ENCODE measurements at places on chromosomes 7 and 10. TPM values are rescaled to one million over a fixed set of nuclear protein-coding genes. Genes with fewer than 3 reads are reported as not detected.

The CUL2 gene
- total RNA-seq = 38.7 TPM

DNA sequence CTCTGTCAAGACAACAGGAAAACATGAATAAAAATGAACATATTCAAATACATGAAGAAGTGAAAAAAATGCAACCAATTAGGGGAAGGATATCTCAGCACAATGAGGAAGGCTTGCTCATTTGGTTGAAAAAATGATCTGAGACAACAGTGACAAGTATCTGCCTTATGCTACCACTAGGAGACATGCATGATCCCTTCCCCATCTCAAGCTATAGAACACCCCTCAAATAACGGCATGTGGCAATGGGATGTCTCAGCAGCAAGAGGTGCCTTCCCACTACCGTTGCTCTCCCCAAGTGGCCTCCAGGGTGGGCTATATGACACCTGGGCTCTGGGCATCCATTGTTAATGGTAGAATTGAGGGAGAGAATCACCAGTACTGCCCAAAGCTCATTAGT, 98.1 kb upstream of the RSU1 start:
- peaks cover 8% of the 10 kb centered on the region for H3K4me1 ChIP-seq
- no peaks in the 10 kb centered on the region for H3K27me3 ChIP-seq
- peaks cover 1% of the 10 kb centered on the region for H3K36me3 ChIP-seq
- DNase-seq = no peak
- no peak overlapping the region for H3K4me3 ChIP-seq
- no peak overlapping the region for H3K27ac ChIP-seq

The PIK3CG gene
- total RNA-seq = 55.6 TPM

The TDRD1 gene
- not detected for total RNA-seq

- no peak overlapping the region for H3K27ac ChIP-seq
- no peaks in the 10 kb centered on the region for H3K27me3 ChIP-seq
- no peak overlapping the region for H3K4me3 ChIP-seq
- no peaks in the 10 kb centered on the region for H3K36me3 ChIP-seq
- DNase-seq = no peak
These were observed 625.4 kb upstream of the POM121L12 start for GRCh38 chr7:52410032-52410431.

The TWIST1 gene
- not detected for total RNA-seq

DNA sequence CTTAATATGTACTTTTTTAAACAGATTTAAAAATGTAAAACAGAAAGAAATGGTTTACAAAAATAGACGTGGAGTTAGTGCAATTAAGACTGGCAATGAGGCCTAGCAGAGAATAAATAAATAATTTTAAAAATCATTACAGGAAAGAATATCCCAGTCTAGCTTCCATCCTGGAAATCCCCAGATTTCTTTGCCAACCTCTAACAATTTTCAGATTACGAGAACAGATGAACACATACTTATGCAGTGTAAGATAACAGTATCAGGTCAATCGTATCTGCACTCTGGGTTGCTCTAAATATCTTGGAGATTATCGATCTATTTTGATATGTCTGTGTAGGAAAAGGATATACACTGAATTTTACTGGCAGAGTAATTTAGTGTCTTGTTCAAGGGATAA, 210.5 kb downstream of the SEMA3A start:
- H3K27me3 ChIP-seq = no peaks in the 10 kb centered on the region
- H3K4me3 ChIP-seq = no peak overlapping the region
- H3K36me3 ChIP-seq = no peaks in the 10 kb centered on the region
- H3K4me1 ChIP-seq = no peaks in the 10 kb centered on the region
- DNase-seq = no peak

The CYP26C1 gene
- total RNA-seq = 0.11 TPM

The TAS2R5 gene
- 0.99 TPM for total RNA-seq

DNA sequence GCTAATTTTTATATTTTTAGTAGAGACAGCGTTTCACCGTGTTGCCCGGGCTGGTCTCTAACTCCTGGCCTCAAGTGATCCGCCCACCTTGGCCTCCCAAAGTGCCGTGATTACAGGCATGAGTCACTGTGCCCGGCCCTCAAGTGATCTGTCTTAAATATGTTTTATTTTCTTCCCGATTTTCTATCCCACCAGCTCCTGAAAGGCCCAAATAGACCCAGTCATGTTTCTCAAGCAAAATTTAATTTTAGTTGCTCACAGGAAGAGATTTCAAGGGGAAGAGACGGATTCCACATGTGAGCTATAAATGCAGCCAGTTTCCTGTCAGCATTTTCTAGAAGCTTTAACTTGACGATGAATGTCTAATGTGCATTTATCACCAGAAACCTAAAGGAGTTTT, 12.0 kb downstream of the DENND10 start:
- H3K27ac ChIP-seq = no peak overlapping the region
- H3K27me3 ChIP-seq = no peaks in the 10 kb centered on the region
- no peak overlapping the region for H3K4me3 ChIP-seq
- no peak for DNase-seq
- peaks cover 26% of the 10 kb centered on the region for H3K4me1 ChIP-seq
- peaks cover 56% of the 10 kb centered on the region for H3K36me3 ChIP-seq

The OR13A1 gene
- not detected for total RNA-seq

DNA sequence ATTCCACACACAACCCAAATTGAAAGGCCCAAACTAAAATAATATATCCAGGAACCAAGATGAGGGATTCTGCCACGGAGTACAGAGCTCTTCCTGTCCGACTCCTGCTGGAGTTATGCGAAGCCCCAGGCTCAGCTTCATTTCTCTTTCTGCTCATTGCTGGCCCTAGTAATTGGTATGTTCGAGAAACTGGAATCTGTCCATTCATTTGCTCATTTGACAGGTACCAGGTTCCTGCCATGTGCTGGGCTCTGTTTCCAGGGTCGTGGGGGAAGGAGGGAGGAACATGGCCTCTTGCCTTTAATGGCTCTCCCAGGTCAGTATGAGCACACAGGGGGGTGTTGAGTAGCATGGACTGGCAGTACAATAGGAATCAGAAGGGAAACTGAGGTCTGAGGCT, 179.2 kb upstream of the SHH start:
- H3K4me3 ChIP-seq = no peak overlapping the region
- H3K27me3 ChIP-seq = peaks cover 8% of the 10 kb centered on the region
- DNase-seq = no peak
- H3K4me1 ChIP-seq = peaks cover 45% of the 10 kb centered on the region

The GBX1 gene
- not detected for total RNA-seq

GRCh38 chr7:152602962-152603361, 73.0 kb downstream of the XRCC2 start:
- no peaks in the 10 kb centered on the region for H3K27me3 ChIP-seq
- H3K27ac ChIP-seq = no peak overlapping the region

GRCh38 chr7:122040147-122040546, 103.9 kb downstream of the AASS start:
- no peak overlapping the region for H3K27ac ChIP-seq
- no peak for DNase-seq
- H3K36me3 ChIP-seq = no peaks in the 10 kb centered on the region
- H3K4me1 ChIP-seq = no peaks in the 10 kb centered on the region

- H3K4me3 ChIP-seq = peak overlapping the region; percentile 57
- DNase-seq = peak; percentile 85
These were observed 136.1 kb downstream of the ICA1 start for GRCh38 chr7:8125680-8126444.

GRCh38 chr10:48454302-48455054, 148.0 kb downstream of the MAPK8 start:
- H3K27ac ChIP-seq = no peak overlapping the region
- no peaks in the 10 kb centered on the region for H3K36me3 ChIP-seq
- H3K27me3 ChIP-seq = no peaks in the 10 kb centered on the region
- H3K4me3 ChIP-seq = no peak overlapping the region

Data from activated CD8-positive, alpha-beta T cell treated with anti-CD3 and anti-CD28 coated beads, Interleukin-2, amount 10 ng/mL, durations not matched to agents 7 days and 5 days (primary cell).